ENCODE measurements at places on chromosomes 1 and 21.

DNA sequence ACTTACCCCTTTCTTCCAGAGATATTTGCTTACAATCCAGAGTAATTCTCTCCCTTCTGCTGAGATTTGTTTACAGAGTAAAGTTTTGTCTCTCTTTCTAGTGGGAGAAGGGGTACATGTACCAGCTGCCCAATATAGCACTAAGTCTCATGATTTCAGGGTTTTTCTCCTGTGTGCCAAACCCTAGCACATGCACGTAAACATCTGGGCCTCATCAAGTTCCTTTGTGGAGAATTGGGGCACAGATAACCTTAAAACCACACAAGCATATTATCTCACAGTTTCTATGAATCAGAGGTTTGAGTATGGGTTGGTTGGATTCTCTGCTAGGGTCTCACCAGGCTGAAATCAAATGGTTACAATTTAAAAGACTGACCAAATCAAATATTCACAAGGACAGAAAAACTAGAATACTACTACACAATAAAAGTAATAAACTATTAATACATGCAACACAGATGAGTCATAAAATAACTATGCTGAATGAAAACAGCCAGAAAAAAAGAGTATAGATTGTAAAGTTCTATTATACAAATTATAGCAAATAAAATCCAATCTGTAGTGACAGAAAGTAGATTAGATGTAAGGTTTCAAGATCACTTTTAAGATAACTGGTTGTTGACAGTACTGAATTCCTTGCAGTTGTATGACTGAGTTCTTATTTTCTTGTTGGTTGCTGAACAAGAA lies 347.4 kb upstream of the PTBP2 start:
- no peak for DNase-seq

GRCh38 chr1:93814795-93815340 lies 64.1 kb downstream of the DNTTIP2 start:
- DNase-seq: no peak

DNA sequence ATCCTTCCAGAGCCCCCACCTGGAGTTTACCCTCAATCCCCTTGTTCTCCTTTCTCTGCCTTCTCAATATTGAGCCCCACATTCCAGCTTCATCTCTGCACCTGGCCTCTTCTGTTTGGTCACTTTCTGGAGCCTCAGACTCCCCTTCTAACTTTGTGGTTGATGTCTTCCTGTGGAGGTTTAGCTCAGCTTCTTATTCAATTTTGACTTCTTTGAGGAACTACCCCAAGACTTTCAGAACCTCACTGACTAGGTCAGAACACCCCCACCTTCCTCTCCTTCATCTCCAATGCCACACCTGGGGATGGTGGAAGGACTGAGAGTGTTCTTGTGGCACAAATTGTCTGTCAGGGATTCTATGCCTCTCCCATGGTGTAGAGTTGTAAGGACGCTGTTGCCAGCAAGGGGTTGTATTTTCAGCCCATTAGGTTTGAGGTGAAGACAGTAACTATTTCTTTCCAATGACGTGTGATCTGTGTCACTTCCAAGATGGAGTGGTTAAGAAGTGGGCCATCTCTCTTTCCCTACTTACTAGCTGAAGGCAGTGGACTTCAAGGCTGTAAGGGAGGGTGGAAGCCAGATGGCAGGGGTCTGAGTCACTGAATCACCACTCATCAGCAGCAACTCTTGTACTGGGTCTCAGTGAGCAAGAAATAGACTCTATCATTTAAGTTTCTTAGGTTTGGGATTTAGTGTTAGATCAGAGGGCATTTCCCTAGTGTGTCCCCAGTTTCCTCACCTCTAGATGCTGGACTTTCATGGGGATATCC lies 80.6 kb downstream of the PAPPA2 start:
- DNase-seq: no peak

DNA sequence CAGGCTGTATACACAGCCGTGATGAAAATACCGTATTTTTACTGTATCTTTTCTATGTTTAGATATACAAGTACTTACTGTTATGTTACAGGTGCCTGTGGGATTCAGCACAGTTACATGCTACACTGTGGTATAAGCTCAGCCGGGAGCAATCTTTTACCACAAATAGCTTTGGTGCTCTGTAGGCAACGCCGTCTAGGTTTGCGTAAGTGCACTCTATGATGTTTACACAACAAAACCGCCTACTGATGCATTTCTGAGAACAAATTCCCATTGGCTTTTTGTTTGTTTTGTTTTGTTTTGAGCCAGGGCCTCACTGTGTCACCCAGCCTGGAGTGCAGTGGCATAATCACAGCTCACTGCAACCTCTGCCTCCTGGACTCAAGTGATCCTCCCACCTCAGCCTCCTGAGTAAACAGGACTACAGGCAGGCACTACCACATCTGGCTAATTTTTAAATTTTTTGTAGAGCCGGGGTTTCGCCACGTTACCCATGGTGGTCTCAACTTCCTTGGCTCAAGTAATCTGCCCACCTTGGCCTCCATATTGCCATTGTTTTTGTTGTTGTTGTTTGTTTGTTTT lies 81.0 kb downstream of the SCCPDH start:
- DNase-seq: no peak

GRCh38 chr1:78291418-78291817 lies 199.4 kb upstream of the PTGFR start:
- no peak for DNase-seq

DNA sequence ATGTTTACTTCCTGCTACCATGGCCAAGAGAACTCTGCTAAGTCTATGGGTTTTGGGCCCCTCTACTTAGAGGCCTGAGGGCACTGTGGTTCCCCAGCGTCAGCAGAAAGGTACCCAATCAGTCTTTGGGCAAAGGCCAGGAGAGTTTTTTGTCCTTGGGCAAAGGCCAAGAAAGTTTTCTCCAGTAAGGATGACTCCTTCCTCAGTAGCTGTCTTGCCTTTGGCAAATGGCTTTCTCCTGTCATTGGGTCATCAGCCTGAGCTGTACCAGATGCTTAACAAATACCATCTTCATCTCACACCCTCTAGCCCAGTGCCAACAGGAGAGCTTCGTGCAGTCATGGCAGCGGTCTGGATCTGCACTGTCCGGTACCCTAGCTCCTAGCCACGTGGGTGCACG lies 199.3 kb upstream of the TMEM51 start:
- no peak for DNase-seq

All from T-helper 22 cell (primary cell).